ENCODE measurements at places on chromosomes 5 and 9.

DNA sequence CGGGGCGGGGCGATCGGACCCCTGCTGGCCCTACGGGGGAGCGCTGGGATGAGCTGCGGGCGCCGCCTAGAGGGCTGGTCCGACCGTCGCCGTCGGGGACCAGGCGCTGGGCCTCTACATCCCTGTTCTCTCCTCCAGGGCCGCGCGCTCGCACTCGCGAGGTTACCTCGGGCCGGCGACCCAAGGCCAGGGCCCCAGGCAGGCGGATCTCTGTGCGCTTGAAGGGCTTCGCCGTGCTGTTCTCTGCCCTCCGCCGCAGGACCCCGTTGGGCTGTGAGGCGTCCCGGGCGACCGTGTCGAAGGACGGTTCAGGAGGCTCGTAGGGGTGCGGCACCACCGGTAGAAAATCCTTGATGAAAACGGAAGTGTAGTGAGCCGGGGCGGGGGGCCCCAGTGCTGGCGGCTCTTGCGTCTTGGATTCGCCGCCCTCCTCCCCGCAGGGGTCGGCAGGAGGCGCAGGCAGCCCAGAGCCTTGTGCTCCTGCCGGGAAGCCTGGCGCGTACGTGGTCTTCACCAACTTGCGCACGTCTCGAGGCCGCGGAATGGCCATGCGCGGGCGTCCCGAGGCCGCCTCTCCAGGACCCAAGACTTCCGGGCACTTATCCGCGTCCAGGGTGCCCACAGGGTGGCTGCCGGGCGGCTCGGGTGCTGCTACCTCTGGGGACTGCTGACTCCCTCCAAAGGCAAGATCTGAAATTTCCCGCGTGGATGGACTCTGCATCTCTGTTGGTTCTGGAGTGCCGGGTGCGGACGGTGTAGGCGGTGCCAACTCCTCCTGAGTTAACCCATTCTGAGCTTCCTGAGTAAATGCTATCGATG, 2.0 kb downstream of the PROB1 start:
- DNase-seq = peak; percentile 56

GRCh38 chr5:157253547-157253946, 12.4 kb upstream of the CYFIP2 start:
- DNase-seq = no peak

DNA sequence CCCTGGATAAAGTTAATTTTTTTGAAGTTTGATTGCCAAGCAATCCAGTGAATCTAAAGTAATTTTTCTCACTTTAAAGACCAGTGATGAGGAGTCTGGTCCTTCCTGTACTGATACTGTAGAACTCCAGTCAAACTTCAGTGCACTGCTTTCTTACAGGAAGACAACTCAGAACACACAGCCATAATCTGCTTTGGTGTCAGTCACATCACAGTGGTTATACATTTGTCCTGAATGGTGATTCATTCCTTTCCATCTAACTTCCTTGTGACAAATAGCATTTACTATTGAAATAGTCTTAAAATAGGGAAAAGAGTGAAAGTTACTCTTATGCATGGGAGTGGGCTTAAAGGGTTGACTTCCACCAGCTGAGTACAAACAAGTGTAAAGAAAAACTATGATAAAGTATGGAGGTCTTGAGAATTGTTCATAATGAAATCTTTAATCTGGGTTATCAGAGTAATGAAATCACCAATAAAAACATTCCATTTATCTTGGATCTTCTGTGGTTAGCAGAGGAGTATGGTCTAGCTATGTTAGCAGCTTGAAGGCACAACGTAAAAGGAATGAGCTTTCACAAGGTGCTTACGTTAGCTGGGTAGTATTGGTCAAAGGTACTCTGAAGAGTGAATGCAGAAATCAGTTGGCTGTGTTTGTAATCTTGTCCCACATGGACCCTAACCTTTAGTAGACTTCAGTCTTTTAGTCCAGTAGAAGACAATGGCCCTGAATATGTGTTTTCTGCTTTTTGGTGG, 41.5 kb downstream of the DCP2 start:
- no peak for DNase-seq

DNA sequence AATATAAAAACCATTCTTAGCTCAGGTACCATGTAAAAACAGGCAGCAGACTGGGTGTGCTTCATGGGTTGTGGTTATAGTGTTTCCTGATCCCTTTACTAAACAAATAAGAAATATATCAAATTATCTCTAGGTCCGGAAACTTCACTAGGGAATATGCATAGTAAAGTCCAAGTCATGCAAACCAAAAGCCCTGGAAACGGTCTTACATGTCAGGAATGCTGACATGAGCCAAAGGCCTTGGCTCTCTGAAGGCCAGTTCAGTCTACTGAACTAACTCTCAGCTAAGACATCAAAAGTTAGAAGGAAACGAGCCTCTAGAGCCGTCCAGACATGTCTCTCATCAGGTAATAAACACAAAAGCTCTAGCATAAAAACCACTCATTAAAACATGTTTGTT, 778.9 kb upstream of the ZNF608 start:
- DNase-seq = no peak

DNA sequence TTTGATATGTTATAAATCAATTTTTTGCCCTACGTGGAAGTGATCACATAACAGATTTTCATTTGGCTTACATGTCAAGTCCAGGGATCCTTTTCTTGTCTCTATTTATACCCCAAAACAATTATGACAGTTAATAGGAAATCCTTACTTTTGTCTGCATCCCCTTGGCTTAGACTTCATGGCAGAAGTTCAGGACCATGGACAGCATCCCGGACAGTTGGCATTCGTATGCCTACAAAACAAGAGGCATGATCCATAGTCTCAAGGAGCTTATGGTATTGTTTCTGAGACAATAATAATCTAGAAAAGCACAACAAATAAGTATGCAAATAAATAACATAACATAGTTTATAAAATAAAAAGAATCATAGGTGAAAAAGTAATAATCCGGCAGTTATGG, 214.3 kb upstream of the GRIA1 start:
- no peak for DNase-seq

GRCh38 chr9:13816837-13817236, 497.1 kb downstream of the NFIB start:
- DNase-seq = no peak

- no peak for DNase-seq
Observed at GRCh38 chr9:109369285-109369684, 48.4 kb upstream of the EPB41L4B start.

DNA sequence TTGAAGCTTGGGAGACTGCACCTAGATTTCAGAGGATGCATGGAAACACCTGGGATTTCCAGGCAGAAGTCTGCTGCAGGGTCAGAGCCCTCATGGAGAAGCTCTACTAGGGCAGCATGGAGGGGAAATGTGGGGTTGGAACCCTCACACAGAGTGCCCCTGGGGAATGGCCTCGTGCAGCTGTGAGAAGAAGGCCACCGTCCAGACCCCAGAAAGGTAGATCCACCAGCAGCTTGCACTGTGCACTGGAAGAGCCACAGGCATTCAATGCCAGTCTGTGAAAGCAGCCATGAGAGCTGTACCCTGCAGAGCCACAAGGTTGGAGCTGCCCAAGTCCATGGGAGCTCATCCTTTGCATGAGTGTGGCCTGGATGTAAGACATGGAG, 285.3 kb upstream of the FAM174A start:
- DNase-seq = no peak

- DNase-seq = no peak
Observed at GRCh38 chr9:77177894-77178794, 810 bp downstream of the VPS13A start.
